ENCODE measurements at places on chromosomes 6 and 20.

GRCh38 chr6:2576499-2576898 lies 174.2 kb downstream of the MYLK4 start:
- DNase-seq: no peak

DNA sequence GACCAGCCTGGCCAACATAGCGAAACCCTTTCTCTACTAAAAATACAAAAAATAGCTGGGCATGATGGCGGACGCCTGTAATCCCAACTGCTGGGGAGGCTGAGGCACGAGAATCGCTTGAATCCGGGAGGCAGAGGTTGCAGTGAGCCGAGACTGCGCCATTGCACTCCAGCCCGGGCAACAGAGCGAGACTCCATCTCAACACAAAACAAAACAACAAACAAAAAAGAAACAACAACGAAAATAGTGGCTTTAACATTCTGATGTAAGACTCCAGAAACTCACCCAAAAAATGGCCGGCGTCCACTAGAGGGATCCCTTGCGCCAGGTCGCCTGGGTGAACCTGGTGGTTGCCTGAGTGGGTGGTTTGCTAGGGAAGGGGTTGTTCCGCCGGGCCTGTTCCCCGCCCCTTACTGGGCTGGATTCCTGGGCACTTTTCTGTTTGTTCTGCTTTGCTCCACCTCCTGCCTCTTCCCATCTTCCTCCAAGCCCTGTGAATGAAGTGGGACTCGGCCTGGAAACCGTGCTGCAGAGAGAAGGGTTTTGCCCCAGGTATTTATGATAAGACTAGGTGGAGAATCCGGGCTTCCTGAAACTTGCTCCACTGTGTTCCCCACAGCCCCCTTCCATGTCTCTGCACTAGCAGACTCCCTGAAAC lies 1.5 kb downstream of the PABPC1L start:
- no peak for DNase-seq

DNA sequence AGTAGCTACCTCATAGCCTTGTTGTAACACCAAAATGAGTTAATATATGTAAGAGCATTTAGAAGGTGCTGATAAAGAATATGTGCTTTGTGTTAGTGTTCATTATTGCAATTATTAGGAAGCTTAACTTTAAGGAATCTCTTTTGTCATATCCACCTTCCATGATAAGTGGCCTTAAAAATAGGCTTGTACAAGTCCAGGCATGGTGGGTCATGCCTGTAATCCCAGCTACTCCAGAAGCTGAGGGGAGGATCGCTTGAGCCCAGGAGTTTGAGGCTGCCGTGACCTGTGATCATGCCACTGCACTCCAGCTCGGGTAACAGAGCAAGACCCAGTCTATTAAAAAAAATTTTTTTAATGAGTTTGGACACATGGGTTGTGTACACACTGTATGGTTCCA lies 285.5 kb downstream of the ZFAND3 start:
- no peak for DNase-seq

DNA sequence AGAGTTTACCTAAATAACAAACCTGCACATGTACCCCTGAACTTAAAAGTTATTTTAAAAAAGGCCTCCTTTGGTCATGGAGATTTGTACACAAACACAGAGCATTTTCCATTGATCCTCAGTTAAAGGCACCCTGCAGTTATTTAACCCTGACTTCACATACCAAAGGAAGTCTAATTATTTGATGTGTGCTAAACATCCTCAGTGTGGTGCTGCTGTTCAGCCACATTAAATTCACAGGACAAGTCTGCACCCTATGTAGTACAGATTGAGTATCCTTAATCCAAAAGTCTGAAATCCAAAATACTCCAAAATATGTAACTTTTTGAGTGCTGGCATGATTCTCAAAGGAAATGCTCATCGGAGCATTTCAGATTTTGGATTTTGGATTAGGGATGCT lies 21.4 kb downstream of the KCNQ5 start:
- no peak for DNase-seq

Data from stimulated activated CD8-positive, alpha-beta memory T cell treated with anti-CD3 and anti-CD28 coated beads, Interleukin-7, amount 100 ng/mL, for 4 hours (primary cell).